Panc1 (cell line): ENCODE measurements at places on chromosomes 13 and 19.

GRCh38 chr19:40413291-40413845 lies at the start of gene PRX:
Gene PRX, minus strand, starts transcription at chr19:40413378. Its CDS starts 5,446 bp downstream, at chr19:40407932.
- DNase-seq: no peak

DNA sequence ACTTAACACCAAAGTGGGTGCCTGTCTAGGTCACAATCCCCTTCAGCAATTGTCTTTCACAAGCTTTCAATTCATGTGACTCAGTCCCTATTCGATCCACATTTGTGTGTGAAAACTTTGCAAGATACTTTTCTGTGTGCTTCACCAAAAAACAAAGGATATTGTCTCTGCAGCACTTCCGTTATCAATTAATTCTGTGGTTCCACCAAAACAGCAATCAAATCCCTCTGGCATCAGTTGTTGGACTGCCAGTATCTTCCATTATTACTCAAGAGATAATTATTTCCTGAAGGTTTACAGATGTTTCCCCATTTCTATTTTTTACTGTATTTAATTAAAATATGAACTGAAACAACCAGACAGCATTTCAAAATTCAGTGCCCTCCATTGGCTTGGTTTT lies 481.4 kb downstream of the SUCLA2 start:
- DNase-seq: no peak

- DNase-seq: no peak
Observed at GRCh38 chr13:48222358-48223301, 10.4 kb upstream of the ITM2B start.

- DNase-seq: no peak
Observed at GRCh38 chr13:114088863-114089262, 43.6 kb downstream of the RASA3 start.

- DNase-seq: no peak
Observed at GRCh38 chr19:4542896-4543841, 3.3 kb upstream of the LRG1 start.

GRCh38 chr13:102275969-102276368 lies 125.9 kb downstream of the FGF14 start:
- no peak for DNase-seq

GRCh38 chr19:17205237-17206140 lies 9.7 kb upstream of the USE1 start:
- no peak for DNase-seq

- DNase-seq: no peak
Observed at GRCh38 chr19:50510700-50511068, 307 bp downstream of the JOSD2 start.

DNA sequence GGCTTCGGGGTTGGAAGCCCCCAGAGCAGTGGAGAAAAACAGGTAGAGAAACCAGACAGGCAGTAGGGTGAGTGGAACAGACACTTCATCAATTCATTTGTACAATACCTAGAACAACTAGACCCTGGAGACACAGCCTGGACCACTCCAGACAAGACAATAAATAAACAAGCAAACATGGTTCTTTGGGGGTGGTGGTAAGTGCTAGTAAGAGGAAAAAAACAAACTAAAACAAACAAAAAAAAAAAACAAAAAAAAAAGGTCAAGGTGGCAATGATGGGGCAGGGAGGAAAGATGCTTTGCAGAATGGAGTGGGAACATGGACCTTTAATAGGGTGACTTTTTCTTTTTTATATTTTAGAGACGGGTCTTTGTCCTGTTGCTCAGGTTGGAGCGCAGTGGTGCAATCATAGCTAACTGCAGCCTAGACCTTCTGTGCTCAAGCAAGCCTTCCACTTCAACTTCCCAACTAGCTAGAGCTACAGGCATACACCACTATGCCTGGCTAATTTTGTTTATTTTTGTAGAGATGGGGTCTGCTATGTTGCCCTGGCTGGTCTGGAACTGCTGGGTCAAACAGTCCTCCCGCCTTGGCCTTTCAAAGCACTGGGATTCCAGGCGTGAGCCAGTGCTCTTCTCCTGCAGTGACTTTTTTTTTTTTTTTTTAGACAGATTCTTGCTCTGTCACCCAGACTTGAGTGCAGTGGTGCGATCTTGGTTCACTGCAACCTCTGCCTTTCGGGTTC lies 3.1 kb downstream of the JUNB start:
- no peak for DNase-seq

GRCh38 chr19:12769689-12770088 lies 5.7 kb downstream of the HOOK2 start:
- DNase-seq: no peak

- DNase-seq: no peak
Observed at GRCh38 chr13:28136916-28137315, 1.4 kb upstream of the PAN3 start.

DNA sequence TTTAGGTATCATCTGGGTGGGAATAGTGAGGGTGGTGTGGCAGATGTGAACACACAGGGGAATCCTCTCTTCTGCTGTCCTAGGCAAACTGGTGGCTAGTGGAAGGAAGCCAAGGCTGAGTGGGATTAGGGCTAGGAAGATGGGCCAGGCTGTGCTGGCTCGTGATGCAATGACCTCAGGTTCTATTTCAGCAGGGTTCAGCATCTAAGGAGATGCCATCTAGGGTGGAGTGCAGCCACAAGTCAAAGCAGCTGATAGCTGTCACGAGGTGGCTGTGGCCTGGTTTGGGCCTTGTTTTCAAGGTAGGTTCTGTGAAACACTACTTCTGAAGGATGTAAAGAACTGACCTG lies 21.6 kb downstream of the ARL11 start:
- no peak for DNase-seq

DNA sequence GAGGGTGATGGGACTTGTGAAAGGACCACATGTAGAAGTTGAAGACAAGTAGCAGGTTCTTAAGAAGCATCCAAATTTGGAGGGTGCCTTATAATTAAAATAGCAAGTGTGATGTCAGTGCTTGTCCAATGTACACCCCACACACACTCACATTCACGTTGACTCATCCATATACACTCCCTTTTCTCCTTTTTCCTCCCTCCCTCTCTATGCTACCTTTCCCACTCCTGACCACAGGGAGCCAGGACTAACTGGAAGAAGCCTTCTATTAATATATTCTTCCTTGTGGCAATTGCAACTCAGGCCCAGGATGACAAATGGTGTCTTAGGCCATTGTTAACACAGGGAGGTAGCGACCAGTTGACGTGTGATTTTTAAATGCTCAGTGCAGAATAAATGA lies 16.3 kb upstream of the GPR183 start:
- DNase-seq: no peak

- DNase-seq: no peak
Observed at GRCh38 chr19:1629256-1629808, 23.1 kb downstream of the TCF3 start.

GRCh38 chr19:11239377-11240000 lies at the start of gene ANGPTL8:
Gene ANGPTL8, plus strand, starts transcription at chr19:11239619. Its CDS starts 19 bp downstream, at chr19:11239638.
- DNase-seq: no peak

DNA sequence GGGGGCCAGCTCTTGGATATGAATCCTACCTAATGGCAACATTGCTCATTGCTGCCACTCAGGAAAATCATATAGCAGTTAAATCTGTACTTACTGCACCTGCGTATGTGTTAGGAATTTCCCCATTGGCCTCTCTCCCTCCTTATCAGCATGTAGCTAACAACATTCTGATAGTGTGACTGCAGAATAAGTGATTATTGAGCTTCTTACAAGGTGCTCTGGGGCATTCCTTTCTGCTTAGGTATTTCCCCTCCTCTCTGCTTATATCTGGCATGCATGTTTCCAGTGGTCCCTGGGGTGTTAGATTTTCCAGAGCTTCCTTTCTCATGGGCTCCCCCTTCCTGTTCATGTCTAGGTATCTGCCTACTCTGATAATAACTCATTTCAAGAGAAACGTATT lies 414.1 kb upstream of the SLITRK1 start:
- DNase-seq: no peak

DNA sequence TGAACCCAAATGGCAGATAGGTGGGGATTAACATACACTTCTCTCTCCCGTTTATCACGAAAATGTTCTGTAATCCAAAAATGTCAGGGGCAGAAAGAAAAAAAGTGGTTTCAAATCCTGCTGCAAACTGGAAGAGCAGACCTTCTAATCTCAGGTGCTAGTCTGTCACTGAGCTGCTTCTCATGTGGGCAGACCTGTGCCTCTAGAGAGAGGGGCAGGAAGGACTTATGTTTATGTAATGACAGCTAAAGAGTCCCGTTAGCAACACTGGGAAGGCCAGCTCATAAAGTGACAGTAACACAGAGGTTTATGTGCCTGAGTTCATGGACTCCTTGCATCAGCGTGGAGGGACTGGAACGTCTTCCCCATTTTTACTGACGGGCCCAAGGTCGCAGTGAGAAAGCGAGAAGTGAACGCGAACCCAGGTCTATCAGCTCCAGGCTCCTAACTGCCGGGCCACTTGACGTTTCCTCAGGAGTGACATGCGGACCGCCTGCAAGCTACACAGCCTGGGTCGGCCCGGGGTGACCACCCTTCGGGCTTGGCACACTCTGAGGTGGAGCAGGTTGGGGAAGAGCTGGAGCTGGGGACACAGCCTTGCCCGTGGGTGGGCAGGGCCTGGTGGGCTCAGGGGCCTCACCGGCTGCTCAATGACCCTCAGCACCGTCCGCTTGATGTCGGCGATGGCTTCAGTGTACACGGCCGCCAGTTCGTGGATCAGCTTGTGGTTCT lies 9.6 kb upstream of the RSPH6A start:
- DNase-seq: no peak

- no peak for DNase-seq
Observed at GRCh38 chr13:110248449-110249143, 58.4 kb downstream of the COL4A1 start.

DNA sequence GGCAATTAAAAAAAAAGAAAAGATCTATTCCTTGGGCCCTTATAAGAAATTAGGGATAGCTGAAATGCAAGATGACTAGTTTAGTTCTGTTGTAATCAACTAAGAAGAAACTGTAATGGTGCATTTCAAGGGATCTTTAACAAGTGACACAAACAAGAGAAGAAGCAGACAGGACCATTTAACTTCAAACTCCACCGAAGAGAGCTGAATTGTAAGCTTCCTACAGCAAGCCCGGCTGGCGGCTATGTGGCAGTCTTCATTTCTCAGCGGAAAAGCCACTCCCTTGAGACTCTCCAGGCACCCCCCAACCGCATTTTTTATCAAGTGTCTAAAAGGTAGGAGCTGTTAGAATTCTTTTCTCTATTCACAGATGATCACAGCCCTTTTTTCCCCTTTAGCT lies 305.2 kb upstream of the ZNF507 start:
- no peak for DNase-seq

DNA sequence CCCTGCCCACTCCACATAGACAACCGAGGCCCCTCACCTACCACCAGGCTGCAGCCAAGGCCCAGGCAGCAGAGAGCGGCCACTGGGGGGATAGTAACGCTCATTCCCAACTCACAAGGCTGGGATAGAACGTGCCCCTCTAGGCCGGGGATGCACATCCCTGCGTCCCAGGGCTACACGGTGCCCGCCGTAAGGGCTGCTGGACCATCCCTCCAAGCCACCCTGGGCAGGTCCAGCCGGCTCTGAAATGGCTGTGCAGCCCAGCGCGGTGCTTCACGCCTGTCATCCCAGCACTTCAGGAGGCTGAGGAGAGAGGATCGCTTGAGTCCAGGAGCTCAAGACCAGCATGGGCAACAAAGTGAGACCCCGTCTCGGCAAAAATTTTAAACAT lies 3.2 kb downstream of the REXO1 start:
- no peak for DNase-seq

DNA sequence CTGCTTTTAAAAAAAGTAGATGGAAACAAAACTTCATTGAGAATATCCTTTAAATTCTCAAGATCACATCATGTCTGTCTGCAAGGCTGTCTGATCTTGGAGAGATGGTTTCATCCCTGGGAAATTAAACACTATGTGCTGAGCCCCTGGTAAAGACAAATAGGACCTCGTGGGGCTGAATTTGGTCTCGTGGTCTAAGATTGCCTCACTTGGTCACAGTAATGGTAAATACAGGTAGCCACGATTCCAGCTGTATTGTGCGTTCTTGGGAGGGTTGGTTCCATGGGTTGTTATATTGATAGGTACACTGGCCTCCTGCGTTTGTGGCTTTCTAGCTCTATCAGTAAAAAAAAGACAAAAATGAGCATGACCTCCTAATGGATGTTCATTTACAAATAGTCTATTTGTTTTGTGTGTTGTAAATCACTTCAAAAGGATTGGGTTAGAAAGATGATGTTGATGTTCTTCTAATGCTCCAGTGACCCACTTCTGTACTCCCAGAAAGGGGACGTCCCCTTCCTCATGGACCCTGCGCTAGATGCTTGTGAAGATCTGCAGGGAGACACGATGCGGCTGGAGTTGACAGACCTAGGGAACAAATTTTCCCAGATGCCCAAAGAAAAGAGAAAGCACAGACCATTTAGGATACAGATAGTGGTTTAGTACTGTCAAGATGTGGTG lies 1.8 kb downstream of the CEBPG start:
- no peak for DNase-seq

- DNase-seq: no peak
Observed at GRCh38 chr13:99658261-99658991, 157.2 kb downstream of the TM9SF2 start.

GRCh38 chr13:92719868-92720267 lies 506.7 kb upstream of the GPC6 start:
- no peak for DNase-seq

DNA sequence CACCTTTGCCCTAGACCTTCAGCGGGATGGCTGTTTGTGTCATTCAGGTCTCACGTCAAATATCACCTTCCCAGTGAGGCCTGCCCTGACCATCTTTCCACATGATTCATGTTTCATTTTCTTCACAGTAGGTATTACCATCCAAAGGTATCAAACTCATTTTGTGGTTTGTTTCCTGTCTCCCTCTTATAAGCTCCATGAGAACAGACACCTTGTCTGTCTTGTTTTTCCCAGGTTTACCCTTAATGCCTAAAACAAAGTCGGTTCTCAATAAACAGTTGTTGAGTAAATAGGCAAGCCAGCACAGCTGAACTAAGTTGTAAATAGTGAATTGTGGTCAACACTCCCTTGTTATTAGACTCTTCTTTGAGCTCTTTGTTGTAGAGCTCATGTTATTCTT lies 122.6 kb upstream of the GJB6 start:
- no peak for DNase-seq

DNA sequence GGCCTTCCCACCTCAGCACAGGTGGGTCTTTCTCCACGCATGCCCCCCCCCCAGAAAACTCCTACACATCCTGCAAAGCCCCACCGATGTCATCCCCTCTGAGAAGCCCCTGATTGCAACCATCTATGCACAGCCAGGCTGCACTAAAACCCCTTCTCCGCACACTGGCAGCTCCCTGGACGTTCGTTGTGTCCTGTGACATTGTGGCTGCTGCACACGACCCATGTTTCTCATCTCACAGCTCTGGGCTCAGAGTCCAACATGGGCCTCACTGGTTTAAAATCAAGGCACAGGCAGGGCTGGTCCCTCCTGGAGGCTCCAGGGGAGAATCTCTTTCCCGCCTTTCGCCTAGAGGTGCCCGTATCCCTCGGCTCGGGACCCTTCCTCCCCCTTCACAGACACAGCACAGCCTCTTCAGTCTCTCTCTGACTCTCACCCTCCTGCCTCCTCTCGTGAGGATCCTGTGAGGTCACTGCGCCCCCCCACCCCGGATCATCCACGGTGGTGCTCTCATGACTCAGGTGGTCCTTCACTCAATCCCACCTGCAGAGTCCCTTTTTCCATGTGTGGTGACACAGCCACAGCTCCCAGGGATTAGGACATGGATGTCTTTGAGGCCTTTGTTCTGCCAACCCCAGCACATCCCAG lies 71.2 kb downstream of the GADD45B start:
- no peak for DNase-seq

GRCh38 chr13:71054358-71054757 lies 812.6 kb downstream of the DACH1 start:
- no peak for DNase-seq
